Stimulated activated CD8-positive, alpha-beta memory T cell treated with anti-CD3 and anti-CD28 coated beads, Interleukin-7, amount 100 ng/mL, for 4 hours (primary cell): ENCODE measurements at places on chromosomes 16 and 17.

DNA sequence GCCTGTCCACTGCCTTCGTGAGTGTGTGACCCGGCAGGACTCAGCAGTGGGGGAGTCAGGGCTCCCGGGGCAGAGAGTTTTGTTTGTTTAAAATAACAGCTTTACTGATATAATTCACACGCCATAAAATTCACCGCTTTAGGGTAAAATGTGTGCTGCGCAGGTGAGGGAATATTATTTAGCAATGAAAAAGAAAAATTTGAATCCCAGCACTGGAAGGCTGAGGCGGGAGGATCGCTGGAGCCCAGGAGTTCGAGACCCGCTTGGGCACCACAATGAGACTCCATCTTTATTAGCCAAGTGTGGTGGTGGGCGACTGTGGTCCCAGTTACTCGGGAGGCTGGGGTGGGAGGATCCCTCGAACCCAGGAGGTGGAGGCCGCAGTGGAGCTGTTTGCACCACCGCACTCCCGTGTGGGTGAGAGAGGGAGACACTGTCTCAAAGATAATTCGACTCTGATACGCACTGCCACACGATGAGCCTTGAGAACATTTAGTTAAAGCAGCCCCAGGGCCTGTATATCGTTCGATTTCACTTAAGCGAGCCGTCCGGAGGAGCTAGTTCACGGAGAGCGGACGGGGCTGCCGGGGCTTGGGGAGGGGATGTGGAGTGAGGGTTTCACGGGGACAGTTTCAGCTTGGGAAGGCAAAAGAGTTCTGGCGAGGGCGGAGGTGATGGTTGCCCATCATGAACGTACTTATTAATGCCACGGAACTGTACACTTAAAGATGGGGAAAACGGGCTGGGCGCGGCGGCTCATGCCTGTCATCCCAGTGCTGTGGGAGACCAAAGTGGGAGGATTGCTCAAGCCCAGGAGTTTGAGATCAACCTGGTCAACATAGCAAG is 10.2 kb downstream of the TELO2 start:
- DNase-seq: no peak

GRCh38 chr17:56913867-56914580 is at the start of gene TRIM25:
TRIM25 (minus strand) TSS chr17:56914049; CDS start chr17:56913988, 61 bp downstream.
- peak; percentile 83 for DNase-seq

- DNase-seq: no peak
Observed at GRCh38 chr16:88208112-88208511, 174.6 kb upstream of the ZNF469 start.

GRCh38 chr16:85639529-85640253 is 26.6 kb downstream of the GSE1 start:
- DNase-seq: no peak

GRCh38 chr16:10878328-10878643 is 1.3 kb downstream of the CIITA start:
- DNase-seq: no peak
